ENCODE measurements at places on chromosomes 5 and 9. TPM values are rescaled to one million over a fixed set of nuclear protein-coding genes. Genes with fewer than 3 reads are reported as not detected.
A peak's percentile ranks its signal among the peaks of the same experiment; 100 is the strongest.

The SLC35D2 gene
- 34.5 TPM for total RNA-seq

The ORM2 gene
- total RNA-seq, result not detected

The FGF18 gene
- 6.3 TPM for total RNA-seq

The DTWD2 gene
- 6.3 TPM for total RNA-seq

The SPZ1 gene
- total RNA-seq, result not detected

The ZNF189 gene
- 24.7 TPM for total RNA-seq

The TNIP1 gene
- total RNA-seq, result 91.2 TPM

The ARSI gene
- total RNA-seq, result 7.5 TPM

The TMEM232 gene
- total RNA-seq, result 5.9 TPM

DNA sequence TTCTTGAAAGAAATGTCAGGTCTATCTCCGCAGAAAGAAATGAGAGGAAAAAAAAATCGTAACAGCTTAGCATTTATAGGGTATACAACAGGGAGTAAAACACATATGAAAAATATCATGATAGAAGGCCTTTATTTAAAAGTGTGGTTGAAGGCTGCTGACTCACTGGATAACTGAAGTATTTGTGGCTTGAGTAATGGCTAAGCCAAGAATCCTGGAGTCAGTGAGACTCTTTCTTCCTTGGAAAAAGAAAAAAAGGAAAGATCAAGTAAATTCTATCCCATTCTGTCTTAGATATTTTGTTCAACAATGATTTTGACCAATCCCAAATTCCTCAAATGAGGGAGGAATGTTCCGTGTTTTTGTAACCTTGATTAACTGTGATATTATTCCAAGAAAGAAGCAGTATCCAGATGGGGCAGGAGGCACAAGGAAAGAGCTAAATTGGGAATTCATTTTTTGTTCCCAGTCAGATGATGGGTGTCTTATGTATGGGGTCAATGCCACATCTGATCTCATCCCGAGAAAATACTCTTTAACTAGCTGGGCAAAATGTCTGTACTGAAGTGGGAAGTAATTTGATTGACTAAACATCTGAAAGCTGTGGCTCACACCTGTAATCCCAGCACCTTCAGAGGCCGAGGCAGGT is 64.3 kb upstream of the MYO10 start:
- no peak for DNase-seq

DNA sequence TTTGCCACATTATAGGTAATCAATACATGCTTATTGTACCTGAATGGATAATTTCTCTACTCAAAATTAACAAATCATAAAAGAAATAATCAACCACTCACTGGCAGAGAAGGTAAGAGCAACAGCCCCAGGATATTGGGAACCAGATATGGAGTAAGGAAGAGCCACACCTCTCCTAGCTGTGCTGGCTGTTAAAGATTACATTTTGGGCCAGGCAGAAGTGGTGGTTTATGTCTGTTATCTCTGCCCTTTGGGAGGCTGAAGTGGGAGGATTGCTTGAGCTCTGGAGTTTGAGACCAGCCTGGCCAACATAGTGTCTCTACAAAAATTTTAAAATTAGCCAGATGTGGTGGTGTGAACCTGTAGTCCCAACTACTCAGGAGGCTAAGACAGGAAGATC is 56.4 kb downstream of the BHMT start:
- no peak for DNase-seq

GRCh38 chr9:33025572-33026342 is 684 bp downstream of the DNAJA1 start:
- DNase-seq, result peak; percentile 25

DNA sequence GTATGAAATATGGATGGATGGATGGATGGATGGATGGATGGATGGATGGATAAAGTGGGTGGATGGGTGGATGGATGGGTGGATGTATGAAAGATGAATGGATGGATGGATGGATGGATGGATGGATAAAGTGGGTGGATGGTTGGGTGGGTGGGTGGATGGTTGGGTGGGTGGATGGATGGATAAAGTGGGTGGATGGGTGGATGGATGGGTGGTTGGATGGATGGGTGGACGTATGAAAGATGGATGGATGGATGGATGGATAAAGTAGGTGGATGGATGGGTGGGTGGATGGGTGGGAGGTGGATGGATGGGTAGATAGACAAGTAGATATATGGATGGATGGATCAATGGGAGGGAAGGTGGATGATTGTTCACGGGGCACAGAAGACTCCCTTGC is 19.0 kb downstream of the UNC5A start:
- DNase-seq, result no peak

DNA sequence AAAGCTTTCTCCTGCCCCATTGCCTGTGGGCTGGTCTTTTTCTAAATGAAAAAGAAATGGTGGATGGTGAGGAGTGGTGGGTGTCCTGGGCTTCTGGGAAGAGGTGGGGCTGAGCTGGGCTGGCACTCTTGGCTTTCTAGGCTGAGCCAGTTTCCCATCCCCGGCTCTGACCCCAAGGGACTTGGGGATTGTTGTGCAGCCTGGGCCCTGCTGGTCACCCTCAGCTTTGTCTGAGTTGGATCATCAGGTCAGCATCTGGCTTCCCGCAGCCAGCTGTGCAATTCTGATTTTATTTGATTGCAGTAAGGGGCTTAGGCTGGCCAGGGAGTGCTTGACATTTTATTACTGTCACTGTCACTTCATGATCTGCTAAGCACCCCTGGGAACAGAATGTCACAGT is 25.3 kb downstream of the GLRA1 start:
- DNase-seq, result no peak

GRCh38 chr9:15306068-15306756 is 804 bp downstream of the TTC39B start:
- peak; percentile 46 for DNase-seq

- peak; percentile 14 for DNase-seq
Observed at GRCh38 chr5:150945947-150946346, 41.2 kb upstream of the ZNF300 start.

DNA sequence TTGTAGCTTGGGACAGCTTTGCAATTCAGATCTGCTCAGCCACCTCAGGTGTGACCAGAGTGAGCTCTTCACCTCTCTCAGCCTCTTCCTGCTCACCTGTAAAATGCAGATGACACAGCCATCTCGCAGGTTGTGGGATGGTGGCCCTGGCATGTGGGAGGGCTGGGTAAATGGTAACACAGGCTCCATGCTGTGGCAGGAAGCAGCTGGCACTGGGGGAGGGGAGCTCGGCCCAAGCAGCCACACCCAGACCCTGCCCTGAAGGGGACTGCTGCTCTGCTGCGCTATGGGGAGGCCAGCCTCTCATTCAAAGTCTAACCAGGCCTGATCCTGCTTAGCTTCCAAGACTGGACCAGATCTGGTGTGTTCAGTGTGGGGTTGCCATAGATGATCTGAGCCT is 24.1 kb downstream of the PHF2 start:
- no peak for DNase-seq

DNA sequence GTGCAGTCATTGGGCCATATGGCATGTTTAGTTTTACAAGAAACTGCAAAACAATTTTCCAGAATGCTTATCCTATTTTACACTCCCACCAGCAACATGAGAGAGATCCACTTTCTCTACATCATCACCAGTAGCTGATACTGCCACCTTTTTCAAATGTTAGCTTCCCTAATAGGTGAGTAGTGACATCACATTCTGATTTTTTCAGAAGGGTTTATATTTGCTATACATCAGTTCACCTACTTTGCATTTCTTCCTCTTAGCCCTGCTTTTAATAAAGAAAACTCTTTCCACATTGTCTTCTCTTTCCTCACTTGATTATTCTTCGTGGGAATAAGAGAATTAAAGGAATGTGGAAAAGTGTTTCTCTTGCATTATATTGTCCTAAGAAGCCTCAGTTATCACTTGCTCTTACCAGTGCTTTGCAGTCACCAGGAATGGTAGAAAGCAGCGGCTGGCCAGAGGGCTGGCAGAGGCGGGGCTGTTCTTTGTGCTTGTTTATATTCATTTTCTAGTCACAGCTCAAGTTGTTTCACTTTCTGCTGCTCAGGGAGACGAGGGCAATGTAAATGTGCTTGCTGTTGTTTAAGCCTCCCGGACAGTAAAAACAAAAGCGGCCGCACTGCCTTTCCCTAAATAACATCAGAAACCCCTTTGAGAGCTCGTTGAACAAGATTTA is 164.8 kb downstream of the HSD17B3 start:
- peak; percentile 52 for DNase-seq

DNA sequence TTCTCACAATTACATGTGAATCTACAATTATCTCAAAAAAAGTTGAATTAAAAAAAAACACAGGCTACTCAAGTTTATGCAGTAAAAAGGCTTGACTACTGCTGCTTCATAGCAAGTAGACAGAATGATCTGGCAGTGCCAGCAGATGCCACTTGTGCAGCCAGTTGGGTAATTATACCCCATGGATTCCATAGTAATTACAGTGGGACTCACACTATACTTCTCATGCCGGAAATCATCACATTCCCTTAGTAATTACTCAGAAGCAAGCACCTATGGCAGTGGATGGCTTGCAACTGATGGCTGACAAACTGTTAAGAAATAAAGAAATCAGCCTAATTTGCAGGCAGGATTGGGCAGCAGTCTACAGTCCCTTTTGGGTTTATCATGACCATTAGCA is 463.2 kb upstream of the KLF4 start:
- no peak for DNase-seq

GRCh38 chr5:14145435-14146334 is 2.5 kb downstream of the TRIO start:
- no peak for DNase-seq

- no peak for DNase-seq
Observed at GRCh38 chr5:40603378-40603777, 76.3 kb upstream of the PTGER4 start.

GRCh38 chr5:168609806-168610482 is 30.8 kb upstream of the PANK3 start:
- no peak for DNase-seq

- no peak for DNase-seq
Observed at GRCh38 chr5:134777366-134777765, 18.8 kb downstream of the DDX46 start.

GRCh38 chr9:16816011-16816410 is 54.5 kb downstream of the BNC2 start:
- DNase-seq, result no peak

GRCh38 chr9:91028166-91028827 is 226.7 kb downstream of the SYK start:
- no peak for DNase-seq

- peak; percentile 30 for DNase-seq
Observed at GRCh38 chr9:105157171-105157583, 87.3 kb upstream of the SLC44A1 start.

- DNase-seq, result no peak
Observed at GRCh38 chr9:86407022-86407421, 52.8 kb upstream of the TUT7 start.

- DNase-seq, result no peak
Observed at GRCh38 chr5:67998709-67999261, 216.8 kb upstream of the PIK3R1 start.

DNA sequence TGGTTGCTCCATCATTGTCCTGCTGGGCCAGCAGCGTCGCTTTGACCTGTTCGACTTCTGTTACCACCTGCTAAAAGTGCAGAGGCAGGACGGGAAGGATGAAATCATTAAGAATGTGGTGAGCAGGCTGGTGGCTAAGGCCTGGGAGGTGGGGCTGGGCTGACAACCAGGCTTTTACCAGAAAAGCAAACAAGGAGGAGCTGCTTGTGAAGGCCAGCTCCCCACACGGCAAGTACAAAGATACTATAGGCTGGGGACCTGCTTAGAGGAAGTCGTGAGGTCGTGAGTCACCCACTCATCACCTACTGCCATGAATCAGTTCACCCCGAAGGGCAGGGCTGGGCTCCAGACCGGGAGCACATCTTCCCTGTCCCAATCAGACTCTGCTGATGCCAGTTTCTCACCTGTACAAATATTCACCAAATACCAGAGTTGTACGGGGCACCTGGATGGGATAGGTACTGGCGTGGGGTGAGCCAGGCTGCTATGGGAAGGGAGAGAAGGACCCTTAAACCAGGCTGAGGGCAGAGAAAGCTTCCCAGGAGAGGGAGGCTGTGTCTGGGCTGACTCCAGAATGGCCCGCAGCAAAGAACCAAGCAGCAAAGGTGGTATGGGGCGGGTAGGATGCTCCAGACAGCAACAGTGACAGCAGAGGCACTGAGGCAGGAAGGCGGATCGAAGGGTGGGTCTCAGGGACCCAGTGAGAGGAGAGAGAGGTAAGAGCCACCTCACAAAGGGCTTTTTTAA is 69.3 kb upstream of the NIPAL4 start:
- no peak for DNase-seq

GRCh38 chr9:113506090-113506589 is 42.6 kb downstream of the RGS3 start:
- no peak for DNase-seq

DNA sequence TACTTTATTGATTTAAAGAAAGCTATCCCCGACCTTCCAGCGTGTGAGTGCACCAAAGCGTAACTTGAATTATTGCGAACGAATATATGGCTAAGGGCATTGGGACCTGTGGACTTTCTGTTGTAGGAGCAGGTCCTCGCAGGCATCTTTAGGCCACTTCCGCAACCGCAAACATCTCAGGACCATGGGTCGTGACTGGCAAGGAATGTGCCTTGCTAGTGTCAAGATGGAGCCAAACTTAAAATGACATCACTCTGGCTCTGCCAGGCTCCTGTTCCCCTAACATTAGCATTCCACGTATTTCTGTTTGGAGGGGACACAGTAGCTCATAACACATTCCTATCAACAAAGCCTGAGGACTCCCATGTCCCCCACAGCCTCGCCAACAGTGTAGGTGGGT is 44.1 kb upstream of the OLFM1 start:
- DNase-seq, result no peak

DNA sequence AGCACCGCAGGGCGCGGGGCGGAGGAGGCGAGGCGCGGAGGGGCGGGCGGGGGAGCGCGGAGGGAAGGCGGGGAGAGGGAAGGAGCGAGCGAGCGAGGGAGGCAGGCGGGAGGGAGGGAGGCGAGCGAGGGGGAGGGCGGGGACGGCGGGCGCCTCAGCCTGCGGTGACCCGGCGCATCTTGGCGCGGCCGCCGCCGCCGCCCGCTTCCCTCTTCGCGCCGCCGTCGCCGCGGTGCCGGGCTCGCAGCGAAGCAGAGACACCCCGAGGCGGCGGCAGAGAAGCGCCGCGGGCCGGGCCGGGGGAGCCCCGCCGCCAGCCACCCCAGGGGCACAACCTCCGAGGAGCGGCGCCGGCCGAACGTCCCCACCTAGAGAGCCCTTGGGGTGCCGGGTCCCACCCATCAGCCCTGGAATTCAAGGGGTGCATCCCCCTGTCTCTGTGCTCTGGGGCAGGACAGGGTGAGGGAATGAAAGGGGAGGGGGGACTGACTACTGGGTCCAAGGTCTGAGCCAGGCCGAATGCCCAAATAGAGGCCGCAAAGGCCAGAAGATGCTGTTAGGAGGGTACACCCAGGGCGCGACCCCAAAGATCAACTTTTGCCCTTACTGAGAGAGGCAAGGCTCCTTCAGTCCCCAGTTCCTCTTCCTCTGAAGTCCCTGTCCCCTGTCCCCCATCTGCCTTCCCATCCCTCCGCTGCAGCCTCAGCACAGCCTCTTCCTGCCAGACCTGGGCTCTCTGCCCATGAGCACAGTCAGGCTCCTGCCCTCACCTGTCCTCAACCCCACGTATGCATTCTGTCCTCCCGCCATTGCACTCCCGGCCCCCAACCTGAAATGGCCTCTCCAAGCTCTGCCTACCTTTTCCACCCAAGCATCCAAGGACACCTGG is at the start of gene ADAMTS2:
Gene ADAMTS2, minus strand, starts transcription at position 29 of the 889 bp plus-strand sequence. CDS start 133 bp downstream, outside the sequence.
- no peak for DNase-seq

Measured in tibial nerve (tissue), 4 donors.